NCI-H1436 treated with DMSO at 0.1 percent for 48 hours (cell line): ENCODE measurements at places on chromosomes 6 and 20.

- DNase-seq = no peak
Measured at GRCh38 chr20:50594231-50594590, 84.0 kb downstream of the PTPN1 start.

GRCh38 chr6:129498541-129498940 lies 211.4 kb downstream of the ARHGAP18 start:
- no peak for DNase-seq

- no peak for DNase-seq
Measured at GRCh38 chr6:52904562-52905279, 4.8 kb downstream of the GSTA3 start.

GRCh38 chr6:45002390-45003105 lies 325.6 kb upstream of the RUNX2 start:
- DNase-seq = no peak

- DNase-seq = no peak
Measured at GRCh38 chr6:155629652-155630051, 174.0 kb upstream of the NOX3 start.

DNA sequence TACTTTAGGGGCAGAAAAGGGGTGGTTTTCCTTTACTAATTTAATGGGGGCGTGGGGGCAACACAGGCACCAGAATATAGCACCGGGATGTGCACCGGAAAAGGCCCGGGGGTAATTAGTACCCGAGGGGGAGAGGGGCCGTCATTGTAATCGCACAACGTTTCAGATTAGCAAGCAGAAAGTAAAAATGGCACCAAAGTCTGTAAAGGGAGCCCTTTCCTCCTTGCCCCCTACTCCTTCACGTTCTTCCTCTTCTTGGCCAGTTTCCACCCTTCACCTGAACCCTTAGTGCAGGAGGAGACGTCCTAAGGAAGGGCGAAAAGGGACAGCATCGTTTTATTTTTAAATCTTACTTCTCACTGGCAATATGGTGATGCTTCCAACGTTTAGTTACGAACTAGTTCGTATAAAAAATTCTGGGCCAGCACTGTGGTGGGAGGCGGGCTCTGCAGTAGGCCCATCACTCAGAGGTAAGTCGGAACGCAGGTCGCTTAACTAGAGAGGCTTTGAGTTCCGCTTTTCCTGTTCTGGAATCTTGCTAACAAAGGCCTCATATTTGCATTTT lies 742 bp upstream of the CEP85L start:
- no peak for DNase-seq

DNA sequence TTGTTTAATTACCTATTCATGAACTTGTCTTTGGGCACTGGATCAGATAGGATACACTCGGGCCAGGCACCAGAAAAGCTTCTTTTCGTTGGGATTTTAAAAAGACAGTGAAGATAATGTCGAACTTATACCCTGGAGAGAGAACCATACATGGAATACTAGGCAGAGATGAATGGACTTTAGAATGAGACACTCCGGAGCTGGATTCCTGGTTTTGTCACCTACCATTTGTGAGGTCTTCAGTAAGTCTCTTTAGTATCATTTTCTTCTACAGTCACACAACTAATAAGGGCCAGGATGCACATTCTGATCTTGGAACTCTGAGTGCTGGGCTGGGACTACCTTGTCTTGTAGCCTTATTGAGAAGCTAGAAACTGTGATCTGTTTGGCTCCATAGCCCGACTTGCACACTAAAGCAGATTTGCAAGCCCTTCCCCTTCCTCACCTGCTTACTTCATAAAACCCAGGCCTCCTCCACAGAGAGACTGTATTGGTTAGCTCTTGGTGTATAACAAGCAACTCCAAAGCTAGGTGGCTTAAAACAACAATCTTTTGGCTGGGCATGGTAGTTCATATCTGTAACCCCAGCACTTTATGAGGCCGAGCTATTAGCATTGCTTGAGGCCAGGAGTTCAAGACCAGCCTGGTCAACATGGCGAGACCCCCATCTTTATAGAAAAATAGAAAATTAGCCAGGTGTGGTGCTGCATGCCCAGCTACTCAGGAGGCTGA lies 7.4 kb upstream of the IFT52 start:
- DNase-seq = no peak

GRCh38 chr6:166989427-166990032 lies 9.7 kb upstream of the CEP43 start:
- no peak for DNase-seq

DNA sequence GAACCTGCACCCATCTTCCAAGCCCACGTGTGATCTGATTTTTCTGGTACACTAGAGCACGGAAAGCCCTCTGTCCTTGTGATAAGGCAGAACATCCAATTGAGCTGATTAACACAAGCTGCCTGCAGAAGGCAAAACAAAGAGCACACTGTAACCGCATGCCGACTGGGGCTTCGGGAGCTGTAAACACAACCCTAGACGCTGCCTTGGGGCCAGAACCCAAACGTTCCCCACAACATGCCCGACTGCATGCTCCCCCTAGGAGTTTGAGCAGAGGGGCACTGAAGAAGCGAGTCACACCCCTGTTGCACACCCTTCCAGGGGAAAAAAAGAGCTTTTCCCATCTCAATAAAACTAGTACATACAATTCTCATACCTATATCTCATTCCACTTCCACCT lies 470.7 kb downstream of the HTR1B start:
- no peak for DNase-seq

DNA sequence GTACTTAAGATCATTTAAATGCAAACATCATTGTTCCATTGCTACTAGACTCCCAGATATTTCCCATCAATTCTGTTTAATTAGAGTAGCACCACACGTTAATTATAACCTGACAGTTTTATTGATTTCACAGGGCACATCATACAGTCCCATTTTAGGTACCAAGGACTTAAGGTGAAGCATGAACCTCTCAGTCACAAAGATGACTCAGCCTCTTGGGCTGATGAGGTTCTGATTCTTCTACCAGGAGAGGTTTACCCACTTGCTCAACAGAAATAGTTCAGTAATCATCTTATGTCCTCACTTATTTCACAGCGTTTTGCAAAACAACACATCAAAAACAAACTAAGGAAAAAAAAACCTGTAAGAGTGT lies 98.5 kb downstream of the HIVEP2 start:
- no peak for DNase-seq

GRCh38 chr6:75438442-75439116 lies 55.0 kb downstream of the FILIP1 start:
- DNase-seq = no peak

DNA sequence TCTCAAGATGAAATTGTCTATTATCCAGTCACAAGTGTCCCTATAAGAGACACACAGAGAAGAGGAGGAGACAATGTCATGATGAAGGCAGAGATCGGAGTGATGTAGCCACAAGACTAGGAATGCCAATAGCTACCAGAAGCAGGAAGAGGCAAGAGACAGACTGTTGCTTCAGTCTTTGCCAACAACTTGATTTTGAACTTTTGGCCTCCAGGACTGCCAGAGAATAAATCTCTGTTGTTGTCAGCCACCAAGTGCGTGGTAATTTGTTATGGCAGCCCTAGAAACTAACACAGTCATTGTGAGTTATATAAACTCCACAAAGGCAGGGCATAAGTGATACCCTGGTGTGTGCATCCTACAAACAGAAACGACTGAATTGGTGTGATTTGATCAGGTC lies 517.0 kb downstream of the BTBD3 start:
- no peak for DNase-seq

DNA sequence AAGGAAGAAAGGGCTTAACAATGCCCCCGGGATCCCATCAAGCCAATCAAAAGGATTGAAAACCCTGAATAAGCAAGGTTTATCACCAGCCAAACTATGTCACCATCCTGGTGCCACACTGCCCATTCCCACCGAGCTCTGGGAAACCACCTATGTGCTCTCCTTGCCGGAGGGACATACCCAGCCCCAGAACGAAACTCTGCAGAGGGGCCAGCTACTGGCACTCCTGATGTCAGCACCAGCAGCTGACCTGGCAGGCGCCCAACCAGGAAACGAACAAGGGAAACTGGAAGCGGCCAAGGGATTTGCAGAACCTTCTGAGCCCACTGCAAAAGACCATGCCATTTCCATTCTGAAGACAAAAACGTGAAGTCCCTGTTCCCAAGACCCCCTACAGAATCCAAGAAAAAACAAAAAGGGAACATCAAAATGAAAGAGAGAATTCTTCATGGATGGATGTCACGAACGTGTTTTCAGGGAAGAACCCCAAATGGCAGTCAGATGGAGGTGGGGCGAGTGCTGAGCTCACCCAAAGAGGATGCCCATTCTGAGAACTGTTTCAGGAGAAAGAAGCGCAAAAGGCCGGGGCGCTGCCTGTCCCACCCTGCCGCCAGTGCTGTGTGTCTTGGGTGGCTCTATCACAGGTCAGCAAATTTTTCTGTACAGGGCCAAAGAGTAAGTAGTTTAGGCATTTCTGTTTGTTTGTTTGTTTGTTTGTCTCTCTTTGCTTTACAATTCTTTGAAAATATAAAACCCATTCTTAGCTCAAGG lies 305.2 kb downstream of the ESR1 start:
- DNase-seq = no peak

GRCh38 chr6:110404607-110405006 lies 10.8 kb downstream of the DDO start:
- DNase-seq = no peak

DNA sequence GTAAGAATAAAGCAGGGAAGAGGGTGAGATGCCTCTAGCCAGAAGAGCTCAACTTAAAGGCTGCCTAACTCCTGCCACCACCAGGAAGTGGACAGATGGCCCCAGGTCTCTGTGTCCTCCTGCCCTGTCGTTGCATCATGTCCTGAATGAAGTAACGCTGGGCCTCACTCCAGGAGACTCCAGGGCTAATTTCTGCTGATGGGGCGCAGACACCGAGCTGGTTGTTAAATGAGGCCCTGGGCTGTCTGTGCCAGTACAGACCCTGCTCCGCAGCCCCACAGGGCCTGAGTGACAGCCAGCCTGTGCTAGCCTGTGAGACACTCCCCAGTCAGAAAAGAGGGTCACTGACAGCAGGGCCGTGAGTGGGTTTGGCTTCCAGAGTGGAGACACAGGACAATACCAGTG lies 6.5 kb downstream of the IP6K3 start:
- no peak for DNase-seq

DNA sequence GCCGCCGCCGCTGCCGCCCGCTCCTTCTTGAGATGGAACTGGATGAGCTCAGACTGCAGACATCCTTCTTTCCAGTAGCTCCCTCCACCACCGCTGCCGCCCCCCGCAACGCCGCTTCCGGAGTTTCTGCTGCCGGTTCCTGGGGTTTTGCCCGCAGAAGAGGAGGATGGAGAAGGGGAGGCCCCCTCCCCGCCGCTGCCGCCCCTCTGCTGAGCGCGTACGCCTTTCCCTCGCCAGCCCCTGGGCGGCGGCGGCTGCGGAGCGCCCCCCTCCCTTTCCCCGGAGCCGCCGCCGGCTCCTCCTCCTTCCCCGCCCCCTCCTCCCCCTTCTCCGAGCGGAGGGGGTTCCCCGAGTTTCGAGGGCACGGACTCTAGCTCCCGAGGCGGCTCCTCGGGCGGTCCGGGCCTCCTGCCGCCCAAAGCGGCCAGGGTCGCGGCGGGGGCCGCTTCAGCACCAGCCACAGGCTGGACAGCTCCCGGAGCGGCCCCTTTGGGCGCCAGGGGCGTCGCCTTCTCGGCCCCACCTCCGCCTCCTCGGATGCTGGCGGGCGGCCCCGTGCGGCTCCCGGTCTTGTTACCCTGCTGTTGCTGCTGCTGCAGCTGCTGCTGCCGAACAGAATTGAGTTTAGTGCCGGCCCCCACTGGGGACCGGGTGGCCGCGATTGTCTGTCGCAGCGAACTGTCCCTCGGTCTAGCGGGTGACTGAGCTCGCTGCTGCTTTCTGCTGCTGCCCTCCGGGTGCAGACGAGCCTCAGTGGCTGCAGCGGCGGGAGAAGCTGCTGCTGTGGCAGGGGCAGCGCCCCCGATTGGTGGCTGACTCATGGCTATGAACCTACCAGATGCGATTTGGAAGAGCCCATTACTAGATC lies 3.1 kb downstream of the MTCL3 start:
- DNase-seq = no peak

DNA sequence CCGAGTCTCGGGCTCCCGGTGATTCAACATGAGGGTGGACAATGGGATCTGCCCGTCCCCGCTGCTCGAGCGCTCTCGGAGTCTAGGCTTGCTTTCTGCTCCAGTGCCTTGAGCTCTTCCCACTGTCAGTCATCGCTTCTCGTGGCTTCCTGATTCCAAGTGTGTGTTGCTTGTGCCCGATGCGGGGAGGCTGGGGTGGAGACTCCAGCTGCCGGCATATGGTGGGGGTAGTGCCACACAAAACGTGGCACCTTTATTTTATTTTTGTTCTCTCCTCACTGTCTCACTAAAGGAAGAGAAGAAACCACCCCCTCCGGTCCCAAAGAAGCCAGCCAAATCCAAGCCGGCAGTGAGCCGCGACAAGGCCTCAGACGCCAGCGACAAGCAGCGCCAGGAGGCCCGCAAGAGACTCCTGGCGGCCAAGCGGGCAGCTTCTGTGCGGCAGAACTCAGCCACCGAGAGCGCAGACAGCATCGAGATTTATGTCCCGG lies 14.8 kb upstream of the MYL9 start:
- no peak for DNase-seq

- DNase-seq = no peak
Measured at GRCh38 chr6:139349464-139350020, 24.9 kb downstream of the CITED2 start.
